ENCODE measurements at places on chromosomes 1 and 21. TPM values are rescaled to one million over a fixed set of nuclear protein-coding genes. Genes with fewer than 3 reads are reported as not detected.

GRCh38 chr1:109807402-109807801 lies 43.7 kb upstream of the EPS8L3 start:
- no peaks in the 10 kb centered on the region for H3K27me3 ChIP-seq
- no peak overlapping the region for H3K4me3 ChIP-seq
- DNase-seq = no peak
- H3K4me1 ChIP-seq = peaks cover 30% of the 10 kb centered on the region
- no peak overlapping the region for H3K27ac ChIP-seq

Gene MORN1
- 11.7 TPM for total RNA-seq

Gene PGLYRP3
- not detected for total RNA-seq

Gene IL19
- not detected for total RNA-seq

Gene LAD1
- total RNA-seq = 0.29 TPM

DNA sequence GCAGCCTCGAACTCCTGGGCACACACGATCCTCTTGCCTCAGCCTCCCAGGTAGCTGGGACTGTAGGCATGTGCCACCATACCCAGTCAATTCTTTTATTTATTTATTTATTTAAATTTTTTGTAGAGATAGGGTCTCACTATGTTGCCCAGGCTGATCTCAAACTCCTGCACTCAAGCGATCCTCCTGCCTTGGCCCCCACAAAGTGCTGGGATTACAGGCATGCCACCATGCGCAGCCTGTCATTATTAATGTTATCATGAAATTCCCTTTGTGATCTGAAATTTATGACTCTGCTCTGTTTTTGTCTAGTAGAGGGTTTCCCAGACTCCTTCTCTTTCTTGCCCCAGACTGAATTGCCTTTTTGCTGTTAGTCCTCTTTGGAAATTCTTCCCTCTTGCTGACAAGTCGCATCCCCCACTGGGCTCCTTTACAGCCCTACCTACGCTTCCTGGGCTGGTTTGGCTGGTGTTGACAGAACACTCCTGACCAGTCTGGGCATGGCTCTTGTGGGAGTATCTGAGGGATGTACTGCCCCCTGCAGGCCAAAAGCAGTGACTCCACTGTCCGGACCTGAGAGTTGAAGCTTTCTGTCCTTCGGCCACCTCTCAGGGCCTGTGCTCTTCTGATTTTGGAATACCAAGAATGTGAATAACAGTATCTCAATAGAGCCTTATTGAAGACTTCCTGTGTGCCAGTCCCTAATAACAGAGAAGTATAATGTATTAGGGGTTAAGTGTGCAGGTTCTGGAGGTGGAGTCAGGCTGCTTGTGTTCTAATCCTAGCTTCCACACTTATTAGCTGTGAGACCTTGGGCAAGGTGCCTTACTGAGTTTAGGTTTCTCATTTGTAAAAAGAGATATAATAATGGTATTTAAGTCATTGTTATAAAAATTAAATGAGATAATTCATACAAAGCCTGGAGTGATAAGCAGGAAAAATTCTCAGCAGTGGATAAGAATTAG lies 28.2 kb downstream of the TCEANC2 start:
- H3K36me3 ChIP-seq = no peaks in the 10 kb centered on the region
- H3K4me1 ChIP-seq = no peaks in the 10 kb centered on the region
- no peak overlapping the region for H3K27ac ChIP-seq
- no peak overlapping the region for H3K4me3 ChIP-seq

Gene MYBPH
- total RNA-seq = not detected

DNA sequence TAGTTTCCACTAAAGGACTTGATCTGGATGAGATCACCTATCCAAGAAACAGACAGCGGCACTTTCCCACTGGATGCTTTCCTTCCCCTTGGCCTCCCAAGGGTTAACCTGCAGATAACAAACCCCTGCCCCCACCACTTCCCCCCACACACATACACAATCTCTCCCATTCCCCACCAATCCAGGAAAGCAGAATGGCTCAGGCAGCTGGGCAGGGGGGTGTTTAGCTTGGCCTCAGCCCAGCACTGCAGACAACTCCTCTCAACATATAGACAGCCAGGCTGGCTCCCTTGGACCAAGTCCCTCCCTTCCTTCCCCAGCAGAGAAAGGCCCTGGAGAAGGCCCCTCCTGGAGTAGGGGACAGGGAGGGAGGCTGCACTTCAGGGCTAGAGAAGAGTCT lies 24.6 kb downstream of the PLEKHA6 start:
- H3K27ac ChIP-seq = no peak overlapping the region
- H3K4me3 ChIP-seq = no peak overlapping the region
- DNase-seq = no peak
- peaks cover 9% of the 10 kb centered on the region for H3K27me3 ChIP-seq

GRCh38 chr1:30748098-30748698 lies 9.4 kb downstream of the LAPTM5 start:
- no peaks in the 10 kb centered on the region for H3K4me1 ChIP-seq
- no peak overlapping the region for H3K27ac ChIP-seq
- DNase-seq = no peak

DNA sequence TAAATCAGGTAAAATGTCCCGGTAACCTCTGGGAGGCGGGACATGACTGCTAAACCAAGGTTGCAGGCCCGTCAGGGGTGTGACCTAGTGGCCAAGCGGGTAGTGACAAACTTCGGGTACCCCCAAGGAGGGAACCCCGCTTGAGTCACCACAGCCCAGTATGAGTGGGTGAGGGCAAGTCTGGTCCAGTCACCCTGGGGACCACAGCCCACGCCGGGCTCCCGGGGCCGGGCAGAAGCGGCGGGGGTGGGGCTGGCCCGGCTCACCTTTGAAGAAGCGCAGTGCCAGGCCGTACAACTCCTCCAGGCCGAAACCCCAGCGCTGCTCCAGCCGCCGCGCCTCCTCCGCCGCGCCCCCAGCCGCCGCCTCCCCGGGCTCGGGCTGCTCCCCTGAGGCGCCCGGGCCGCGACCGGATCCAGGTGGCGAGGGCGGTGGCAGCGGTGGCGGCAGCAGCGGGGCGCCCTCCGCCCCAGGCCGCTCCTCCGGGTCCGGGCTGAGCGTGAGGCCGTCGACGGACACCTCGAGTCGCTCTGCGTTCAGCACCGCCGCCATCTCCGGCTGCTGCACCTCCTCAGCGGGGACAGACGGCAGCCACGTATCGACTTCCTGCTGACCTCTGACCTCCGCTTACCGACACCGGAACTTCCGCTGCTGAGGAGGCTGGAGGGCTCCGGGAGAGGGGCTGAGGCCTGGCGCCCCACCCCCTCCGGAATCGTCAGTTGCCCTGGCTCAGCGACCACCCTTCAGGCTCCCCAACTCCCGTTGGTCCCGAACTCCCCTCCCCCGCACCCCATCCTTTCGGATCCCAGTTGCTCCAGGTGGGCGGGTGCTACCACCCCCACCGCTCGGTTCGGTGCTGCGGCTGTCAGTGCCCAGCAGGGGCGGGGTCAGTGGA lies at the start of gene ACBD3:
Gene ACBD3 (minus strand): TSS at position 618 of the 895 bp plus-strand sequence. CDS start 66 bp downstream, at position 552.
- H3K4me3 ChIP-seq = peak within 1 kb of the TSS; percentile 92
- H3K27me3 ChIP-seq = no peaks in the 10 kb centered on the region
- DNase-seq = peak; percentile 78
- H3K27ac ChIP-seq = peak within 1 kb of the TSS; percentile 85
- peaks cover 14% of the 10 kb centered on the region for H3K4me1 ChIP-seq

Gene WNT3A
- not detected for total RNA-seq

DNA sequence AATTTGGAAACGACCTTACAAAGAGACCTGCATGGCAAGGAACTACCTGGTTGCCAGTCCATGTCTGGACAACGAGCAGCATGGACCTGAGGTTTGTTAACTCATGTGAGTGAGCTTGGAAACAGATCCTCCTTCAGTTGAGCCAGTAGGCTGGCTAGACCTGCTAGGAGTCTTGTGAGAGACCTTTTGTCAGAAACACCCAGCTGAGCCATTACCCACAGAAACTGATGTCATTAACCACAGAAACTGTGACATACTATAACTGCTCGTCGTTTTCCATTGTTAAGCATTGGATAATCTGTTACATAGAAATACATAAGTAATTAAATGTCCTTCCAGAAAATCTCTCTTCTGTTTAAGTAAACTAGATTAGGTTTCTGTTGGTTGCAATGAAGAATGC lies 211.1 kb upstream of the C21orf91 start:
- no peak overlapping the region for H3K4me3 ChIP-seq
- no peaks in the 10 kb centered on the region for H3K27me3 ChIP-seq
- no peak for DNase-seq
- H3K4me1 ChIP-seq = no peaks in the 10 kb centered on the region
- no peak overlapping the region for H3K27ac ChIP-seq
- no peaks in the 10 kb centered on the region for H3K36me3 ChIP-seq

- no peak overlapping the region for H3K27ac ChIP-seq
- no peaks in the 10 kb centered on the region for H3K36me3 ChIP-seq
- H3K4me1 ChIP-seq = no peaks in the 10 kb centered on the region
- DNase-seq = no peak
- no peaks in the 10 kb centered on the region for H3K27me3 ChIP-seq
- H3K4me3 ChIP-seq = no peak overlapping the region
Observed at GRCh38 chr1:192901500-192901899, 92.7 kb downstream of the RGS2 start.

GRCh38 chr1:209219791-209220524 lies 363.6 kb upstream of the CAMK1G start:
- no peak overlapping the region for H3K4me3 ChIP-seq
- no peak overlapping the region for H3K27ac ChIP-seq
- H3K27me3 ChIP-seq = no peaks in the 10 kb centered on the region
- DNase-seq = no peak

Gene ITLN1
- not detected for total RNA-seq

Gene OR2AK2
- total RNA-seq = not detected

Gene ARMH1
- total RNA-seq = 2.5 TPM

Gene POU3F1
- 3.3 TPM for total RNA-seq

- DNase-seq = peak; percentile 44
- no peak overlapping the region for H3K4me3 ChIP-seq
- no peaks in the 10 kb centered on the region for H3K27me3 ChIP-seq
- H3K36me3 ChIP-seq = no peaks in the 10 kb centered on the region
Observed at GRCh38 chr1:53552146-53552861, 93.1 kb downstream of the DMRTB1 start.

DNA sequence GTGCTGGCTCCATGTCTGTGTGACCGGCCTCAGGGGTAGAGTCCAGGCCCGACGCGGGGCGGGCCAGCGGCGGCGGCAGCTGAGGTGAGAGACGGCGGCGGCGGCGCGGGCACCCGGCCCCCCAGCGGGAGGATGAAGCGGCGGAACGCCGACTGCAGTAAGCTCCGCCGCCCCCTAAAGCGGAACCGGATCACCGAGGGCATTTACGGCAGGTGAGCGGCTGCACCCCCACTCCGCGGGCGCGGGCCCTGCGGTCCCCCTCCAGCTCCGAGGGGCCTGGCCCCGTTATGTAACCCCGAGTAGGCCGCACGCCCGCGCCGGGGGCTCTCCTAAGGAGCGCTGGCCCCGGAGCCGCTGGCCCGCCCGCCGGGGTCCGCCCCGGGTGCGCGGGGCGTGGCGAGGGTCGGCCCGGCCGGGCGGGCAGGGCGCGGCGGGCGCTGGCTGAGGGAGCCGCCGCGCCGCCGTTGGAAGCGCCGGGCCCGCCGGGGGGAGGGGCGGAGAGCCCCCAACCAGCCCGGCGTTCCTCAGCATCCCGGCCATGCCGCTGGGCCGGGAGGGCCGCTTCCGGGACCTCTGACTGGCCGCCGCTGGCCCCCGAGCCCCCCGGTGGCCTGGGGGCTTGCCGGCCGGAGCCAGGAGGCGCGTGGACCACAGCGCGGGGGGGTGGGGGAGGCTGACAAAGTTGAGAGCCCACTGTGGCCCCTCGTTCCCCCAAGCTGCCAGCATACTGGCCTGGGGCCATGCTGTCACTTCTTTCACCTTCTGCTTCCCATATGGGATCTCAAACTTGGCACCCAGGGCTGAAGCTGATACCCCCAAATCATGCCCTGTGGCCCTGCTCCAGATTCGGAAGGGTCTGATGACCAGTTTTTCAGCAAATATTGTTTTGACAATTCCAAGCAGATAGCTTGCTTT lies 527 bp downstream of the MACO1 start:
- H3K4me3 ChIP-seq = peak overlapping the region; percentile 79
- H3K27ac ChIP-seq = peak overlapping the region; percentile 79
- H3K36me3 ChIP-seq = no peaks in the 10 kb centered on the region

- H3K36me3 ChIP-seq = no peaks in the 10 kb centered on the region
- H3K27ac ChIP-seq = no peak overlapping the region
- peak; percentile 49 for DNase-seq
- H3K4me1 ChIP-seq = no peaks in the 10 kb centered on the region
- no peak overlapping the region for H3K4me3 ChIP-seq
- no peaks in the 10 kb centered on the region for H3K27me3 ChIP-seq
Observed at GRCh38 chr21:27024301-27024700, 57.4 kb upstream of the ADAMTS5 start.

- DNase-seq = no peak
- no peak overlapping the region for H3K27ac ChIP-seq
- no peaks in the 10 kb centered on the region for H3K4me1 ChIP-seq
- H3K27me3 ChIP-seq = no peaks in the 10 kb centered on the region
- H3K4me3 ChIP-seq = no peak overlapping the region
Observed at GRCh38 chr21:34593423-34593822, 21.5 kb downstream of the RCAN1 start.

- H3K36me3 ChIP-seq = no peaks in the 10 kb centered on the region
- H3K27ac ChIP-seq = no peak overlapping the region
- no peak for DNase-seq
- no peaks in the 10 kb centered on the region for H3K27me3 ChIP-seq
Observed at GRCh38 chr1:230753586-230754251, 6.5 kb downstream of the CAPN9 start.

DNA sequence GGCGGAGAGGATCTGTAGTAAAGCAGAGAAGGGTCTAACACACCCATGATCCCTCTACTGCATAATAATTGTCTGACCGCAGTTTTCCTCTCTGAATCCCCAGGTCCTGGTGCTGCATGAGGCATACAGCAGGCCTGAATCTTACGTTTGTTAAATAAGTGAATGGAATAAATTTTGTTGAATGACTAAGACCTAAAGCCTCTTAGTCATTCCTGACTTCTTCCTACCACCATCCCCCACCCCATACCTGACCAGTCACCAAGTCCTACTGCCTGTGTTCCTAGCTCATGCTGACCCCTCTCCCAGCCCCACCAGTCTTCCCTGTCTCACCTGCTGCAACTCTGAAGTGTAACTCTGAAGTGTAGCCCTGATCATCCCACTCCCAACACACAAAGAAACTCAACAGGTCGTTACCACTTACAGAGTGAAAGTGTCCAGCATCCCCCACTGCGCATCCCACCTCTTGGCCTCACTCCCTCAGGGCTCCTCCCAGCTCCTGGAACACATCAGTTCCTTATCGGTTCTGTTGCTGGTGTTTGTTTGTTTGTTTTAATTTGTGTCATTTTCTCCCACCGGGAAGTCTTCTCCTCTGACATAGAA lies 9.7 kb downstream of the GJA5 start:
- no peak for DNase-seq
- H3K36me3 ChIP-seq = no peaks in the 10 kb centered on the region
- H3K4me1 ChIP-seq = no peaks in the 10 kb centered on the region
- no peak overlapping the region for H3K27ac ChIP-seq

GRCh38 chr1:248686815-248687214 lies 15.8 kb downstream of the OR14I1 start:
- H3K4me3 ChIP-seq = no peak overlapping the region
- no peak overlapping the region for H3K27ac ChIP-seq
- H3K4me1 ChIP-seq = no peaks in the 10 kb centered on the region

- no peak for DNase-seq
- H3K27ac ChIP-seq = no peak overlapping the region
- H3K4me3 ChIP-seq = peak overlapping the region; percentile 33
- peaks cover 4% of the 10 kb centered on the region for H3K4me1 ChIP-seq
- peaks cover 25% of the 10 kb centered on the region for H3K27me3 ChIP-seq
Observed at GRCh38 chr1:26359981-26360806, 6.3 kb upstream of the CRYBG2 start.

Gene FCRL2
- not detected for total RNA-seq

GRCh38 chr1:6823793-6824192 lies 38.5 kb downstream of the CAMTA1 start:
- H3K27me3 ChIP-seq = no peaks in the 10 kb centered on the region
- peaks cover 3% of the 10 kb centered on the region for H3K36me3 ChIP-seq
- H3K4me3 ChIP-seq = no peak overlapping the region
- DNase-seq = no peak
